ENCODE measurements at places on chromosomes 3 and 15.
A peak's percentile ranks its signal among the peaks of the same experiment; 100 is the strongest.

GRCh38 chr3:74410276-74410941 is 204.1 kb downstream of the CNTN3 start:
- no peak for DNase-seq

GRCh38 chr3:166223120-166223519 is 385.9 kb upstream of the BCHE start:
- DNase-seq = no peak

DNA sequence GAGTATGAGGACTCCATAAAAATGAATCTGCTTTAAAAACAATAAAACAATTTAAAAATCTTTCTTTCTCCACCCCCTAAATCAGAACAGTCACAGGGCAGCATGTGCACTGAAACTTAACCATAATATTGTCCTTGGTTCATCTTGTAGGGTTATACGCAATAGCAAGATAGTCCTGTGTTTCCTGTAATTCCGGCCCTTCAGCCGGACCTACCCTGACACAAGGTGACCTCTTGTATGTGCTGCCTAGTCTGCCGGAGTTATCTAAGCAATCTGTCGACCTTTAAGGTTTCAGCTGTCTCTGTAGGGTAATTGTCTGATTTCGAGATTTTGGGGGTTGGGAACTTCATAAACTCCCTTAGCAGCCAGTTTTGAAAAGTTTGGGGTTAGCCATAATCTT is 99.9 kb downstream of the DHX36 start:
- DNase-seq = no peak

GRCh38 chr15:57335719-57336118 is 40.6 kb upstream of the CGNL1 start:
- DNase-seq = no peak

DNA sequence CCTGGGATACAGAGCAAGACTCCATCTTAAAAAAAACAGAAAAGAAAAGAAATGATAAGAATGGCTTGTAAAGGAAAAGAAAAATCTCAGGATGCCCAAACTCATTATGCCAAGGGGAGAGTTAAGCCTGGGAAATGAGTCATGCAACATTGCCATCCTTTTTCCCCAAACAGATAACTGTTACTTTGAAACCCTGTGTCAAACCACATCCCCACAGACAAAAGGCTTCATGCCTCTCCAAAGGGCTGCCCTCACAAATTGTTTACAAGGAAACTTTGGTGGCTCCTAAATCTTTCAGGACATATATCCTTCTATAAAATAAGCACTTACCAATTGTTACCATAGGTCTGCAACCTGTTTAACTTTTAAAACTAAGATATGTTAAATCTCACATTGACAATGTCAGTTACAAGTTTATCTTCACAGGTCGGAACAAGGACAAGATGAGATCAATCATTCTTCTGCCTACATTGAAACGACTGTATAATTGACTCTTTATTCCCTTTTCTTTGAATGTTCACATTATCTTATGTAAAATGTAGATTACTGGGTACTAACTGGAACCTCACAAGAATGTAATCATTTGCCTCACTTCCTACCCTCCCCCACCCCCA is 18.6 kb upstream of the SENP7 start:
- peak; percentile 46 for DNase-seq

- DNase-seq = no peak
These were observed 504.6 kb downstream of the FOXP1 start for GRCh38 chr3:71078723-71079525.

- DNase-seq = no peak
These were observed 32.1 kb upstream of the C3orf38 start for GRCh38 chr3:88117683-88118082.

GRCh38 chr3:111668888-111669488 is 73.8 kb upstream of the ZBED2 start:
- peak; percentile 69 for DNase-seq

DNA sequence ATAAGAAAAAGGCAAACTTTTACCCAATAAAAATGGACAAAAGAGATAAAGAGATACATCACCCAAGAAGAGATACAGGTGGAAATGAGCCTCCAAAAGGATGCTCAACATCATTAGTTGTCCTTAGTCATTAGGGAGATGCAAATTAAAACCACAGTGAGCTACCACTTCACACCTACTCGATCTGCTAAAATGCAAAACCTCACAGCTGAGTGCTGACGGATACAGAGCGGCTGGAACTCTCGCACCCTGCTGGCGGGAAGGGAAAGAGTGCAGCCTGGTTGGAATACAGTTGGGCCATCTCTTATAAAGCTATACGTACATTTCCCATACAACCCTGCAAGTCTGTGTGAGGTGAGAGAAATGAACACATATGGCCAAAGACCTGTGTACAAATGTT is 78.5 kb upstream of the PRR20G start:
- DNase-seq = no peak

- peak; percentile 3 for DNase-seq
These were observed 623.8 kb upstream of the ROBO1 start for GRCh38 chr3:80391573-80391972.
